ENCODE measurements at places on chromosomes 4 and X.

DNA sequence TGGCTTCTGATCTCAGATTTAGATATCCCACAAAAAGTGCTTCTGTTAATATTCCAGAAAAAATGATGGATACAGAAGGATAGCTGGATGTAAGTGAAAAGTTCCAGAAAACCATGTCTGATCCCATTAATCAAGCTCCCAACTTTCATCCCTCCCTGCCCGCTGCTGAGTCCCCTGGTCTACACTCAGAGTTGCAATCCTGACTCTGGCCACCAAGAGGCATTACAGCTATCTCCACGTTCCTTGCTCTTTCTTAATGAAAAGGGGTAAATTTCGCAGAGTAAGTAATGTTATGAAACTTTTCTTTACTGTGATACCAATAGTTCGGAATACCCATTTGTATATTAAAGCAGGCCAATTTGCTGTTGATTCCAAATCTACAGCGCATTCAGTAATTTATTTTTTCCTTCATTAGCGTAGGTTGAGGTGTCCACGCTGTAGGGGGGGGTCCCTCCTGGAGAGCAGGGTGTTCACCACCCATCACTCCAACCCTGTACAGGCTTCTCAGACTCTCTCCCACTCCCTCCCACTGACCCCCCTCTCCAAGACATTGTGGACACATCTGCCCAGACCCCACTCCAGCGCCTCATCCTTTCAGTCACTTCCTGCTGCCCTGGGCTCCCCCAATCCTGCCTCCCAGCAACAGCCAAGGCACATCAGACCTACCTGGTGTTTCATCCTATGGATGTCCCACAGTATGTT, 55.1 kb downstream of the RAB40A start:
- DNase-seq = no peak

DNA sequence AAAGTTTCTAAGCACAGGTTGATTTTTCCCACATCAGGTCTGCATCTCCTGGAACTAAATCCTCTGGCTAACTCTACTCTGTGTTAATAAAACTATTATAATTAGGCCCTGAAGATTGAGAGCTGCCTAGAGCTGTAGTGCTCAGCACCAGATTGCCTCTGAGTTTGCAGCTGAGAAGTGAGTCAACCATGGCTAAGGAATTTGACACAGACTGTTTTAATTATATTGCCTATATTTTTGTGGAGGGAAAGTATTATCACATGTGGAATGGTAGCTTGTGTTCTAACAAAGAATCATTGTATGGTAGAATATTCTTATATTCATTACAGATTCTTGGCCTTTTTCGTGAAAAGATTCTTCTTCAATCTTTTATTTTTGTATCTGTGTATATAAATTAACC, 1907.6 kb upstream of the TENM3 start:
- no peak for DNase-seq

DNA sequence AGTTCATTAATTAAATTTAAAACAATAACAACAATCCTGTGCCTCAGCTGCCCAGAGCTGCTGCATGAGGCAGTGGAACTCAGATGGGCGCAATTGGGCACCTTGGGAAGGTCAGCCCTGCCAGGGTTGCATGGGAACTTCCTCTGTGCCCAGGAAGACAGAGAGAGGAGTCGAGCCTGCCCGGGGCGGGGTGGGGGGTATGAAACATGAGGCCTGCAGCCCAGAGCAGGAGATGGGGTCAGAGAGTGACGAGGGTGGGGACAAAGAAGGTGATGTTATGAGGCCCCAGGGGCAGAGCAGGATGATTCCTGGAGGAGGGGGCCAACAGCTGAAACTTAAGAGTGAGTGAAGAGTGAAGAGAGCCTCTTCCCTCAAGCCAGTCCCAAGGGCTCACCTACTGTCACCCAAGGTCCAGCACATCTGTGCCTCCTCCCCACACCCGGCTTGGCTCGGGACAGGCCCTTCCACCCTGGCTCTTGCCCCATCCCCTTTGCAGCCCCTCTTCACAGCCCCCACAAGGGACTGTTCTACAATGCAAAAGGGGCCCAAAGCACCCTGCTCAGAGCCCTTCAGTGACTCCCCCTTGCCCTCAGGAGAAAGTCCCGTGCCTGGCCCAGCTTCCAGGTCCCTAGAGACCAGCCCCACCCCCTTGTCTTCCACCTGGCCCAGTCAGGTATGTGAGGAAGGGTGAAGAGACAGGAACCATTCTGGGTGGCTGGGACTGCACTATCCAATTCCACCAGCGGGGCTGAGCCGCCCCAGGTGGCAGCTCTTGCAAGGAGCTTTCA, 31.4 kb downstream of the HMX1 start:
- no peak for DNase-seq

DNA sequence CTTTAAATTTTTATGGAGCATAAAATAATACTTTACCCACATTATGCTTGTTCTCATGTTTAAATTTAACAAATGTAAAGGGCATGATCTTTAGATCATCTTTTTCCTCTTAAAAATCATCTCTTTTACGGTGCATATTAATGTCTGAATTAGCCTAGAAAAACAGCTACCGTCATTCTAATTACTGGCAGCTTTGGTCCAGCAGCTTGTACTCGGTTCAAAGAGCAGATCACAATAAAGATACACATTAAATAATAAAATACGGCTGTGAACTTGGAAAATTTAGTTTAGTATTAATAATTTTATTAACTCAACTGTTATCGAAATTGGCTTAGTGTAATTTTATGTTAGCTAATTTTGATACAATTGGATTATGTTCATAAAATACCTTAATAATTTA, 19.1 kb downstream of the CCSER1 start:
- no peak for DNase-seq

DNA sequence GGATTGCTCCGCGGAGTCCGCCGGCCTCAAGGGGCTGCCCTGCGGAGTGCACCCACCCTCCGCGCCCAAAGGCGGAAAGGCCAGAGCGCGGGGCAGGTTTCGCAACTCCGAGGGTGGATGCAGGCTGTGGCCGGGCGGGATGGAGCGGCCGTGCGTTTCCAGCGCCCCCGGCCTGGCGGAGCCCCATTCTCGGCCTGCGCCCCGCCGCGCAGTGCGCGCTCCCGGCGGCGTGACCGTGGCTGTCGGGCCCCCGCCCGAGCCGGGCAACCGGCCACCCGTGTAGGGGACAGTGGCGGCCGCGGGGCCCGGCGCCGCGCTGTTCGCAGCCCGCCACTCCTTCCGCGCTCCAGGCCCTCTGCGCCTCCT, 331 bp downstream of the SETD7 start:
- no peak for DNase-seq

DNA sequence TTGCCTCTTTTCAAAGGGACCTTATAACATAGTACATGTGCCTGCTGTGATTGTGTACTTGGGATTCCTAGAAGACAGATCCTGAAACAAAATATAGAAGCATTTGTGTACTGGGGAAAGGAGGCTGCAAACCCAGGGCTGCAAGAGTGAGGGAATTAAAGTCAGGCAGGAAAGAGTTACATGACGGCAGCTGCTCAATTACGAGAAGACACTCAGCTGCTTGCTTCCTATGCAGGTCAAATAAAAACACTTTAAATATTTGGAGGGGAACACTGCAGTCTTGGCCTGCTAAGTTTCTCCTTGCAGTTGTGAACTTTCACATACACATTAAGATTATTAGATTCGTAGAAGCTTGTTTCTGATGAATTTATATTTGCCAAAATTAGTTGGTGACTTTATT, 191.9 kb upstream of the CXCL13 start:
- no peak for DNase-seq

GRCh38 chr4:37793562-37793961, 32.9 kb upstream of the PGM2 start:
- no peak for DNase-seq

DNA sequence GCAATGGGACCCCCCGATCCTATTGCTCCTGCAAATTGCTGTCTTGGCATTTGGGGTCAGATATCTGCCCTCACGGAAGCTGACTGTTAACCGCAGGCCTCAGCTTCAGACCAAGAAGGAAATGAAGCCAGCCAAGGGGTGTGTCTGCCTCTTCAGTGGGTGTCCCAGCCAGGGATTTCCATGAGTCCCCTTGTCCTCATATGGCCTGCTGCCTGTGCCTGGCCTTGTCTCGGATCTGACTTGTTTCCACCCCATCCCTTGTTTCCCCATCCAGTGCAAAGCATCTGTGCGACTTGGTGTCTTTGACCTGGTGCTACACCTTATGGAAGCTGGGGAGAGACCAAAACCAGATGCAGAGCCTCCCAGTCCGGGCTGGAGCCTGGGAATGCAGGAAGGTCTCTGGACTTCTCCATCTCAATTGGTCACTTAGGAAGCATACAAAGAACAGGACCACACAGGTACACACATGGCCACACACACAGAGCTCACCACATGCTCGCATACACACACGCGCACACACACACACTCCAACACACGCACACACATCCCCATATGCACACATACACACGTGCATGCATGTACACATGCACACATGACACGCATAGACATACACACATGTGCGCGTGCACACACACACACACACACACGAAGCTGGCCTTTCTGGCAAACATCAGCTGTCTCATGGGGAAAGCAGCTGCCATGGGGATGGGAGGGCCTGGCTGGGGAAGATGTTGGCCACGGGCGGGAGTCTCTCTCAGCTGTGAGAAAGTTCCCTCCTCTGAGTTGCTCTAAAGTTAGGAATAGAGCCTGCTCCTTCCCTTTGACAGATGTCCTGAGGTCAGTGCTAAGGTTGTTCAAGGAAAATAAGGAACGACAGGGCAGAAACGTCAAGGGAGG, 65.5 kb downstream of the CRMP1 start:
- no peak for DNase-seq

DNA sequence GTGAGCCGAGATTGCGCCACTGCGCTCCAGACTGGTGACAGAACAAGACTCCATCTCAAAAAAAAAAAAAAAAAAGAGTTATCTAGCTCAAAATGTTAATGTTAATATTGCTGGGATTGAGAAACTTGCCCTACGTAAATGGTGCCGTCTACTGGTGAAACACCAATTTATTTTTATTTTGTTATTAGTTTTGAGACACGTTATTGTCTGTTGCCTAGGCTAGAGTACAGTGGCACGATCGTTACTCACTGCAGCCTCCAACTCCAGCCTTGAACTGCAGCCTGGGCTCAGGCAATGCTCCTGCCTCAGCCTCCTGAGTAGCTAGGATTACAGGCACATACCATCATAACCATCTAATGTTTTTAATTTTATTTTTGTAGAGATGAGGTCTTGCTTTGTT, 262.8 kb downstream of the BMPR1B start:
- no peak for DNase-seq

GRCh38 chr4:93835929-93836328, 7.4 kb downstream of the ATOH1 start:
- no peak for DNase-seq

GRCh38 chrX:15790769-15791290, 546 bp downstream of the ZRSR2 start:
- DNase-seq = no peak

GRCh38 chr4:40719008-40719623, 30.6 kb upstream of the NSUN7 start:
- no peak for DNase-seq

- no peak for DNase-seq
These were observed 61.2 kb upstream of the DAPP1 start for GRCh38 chr4:99755223-99755944.

DNA sequence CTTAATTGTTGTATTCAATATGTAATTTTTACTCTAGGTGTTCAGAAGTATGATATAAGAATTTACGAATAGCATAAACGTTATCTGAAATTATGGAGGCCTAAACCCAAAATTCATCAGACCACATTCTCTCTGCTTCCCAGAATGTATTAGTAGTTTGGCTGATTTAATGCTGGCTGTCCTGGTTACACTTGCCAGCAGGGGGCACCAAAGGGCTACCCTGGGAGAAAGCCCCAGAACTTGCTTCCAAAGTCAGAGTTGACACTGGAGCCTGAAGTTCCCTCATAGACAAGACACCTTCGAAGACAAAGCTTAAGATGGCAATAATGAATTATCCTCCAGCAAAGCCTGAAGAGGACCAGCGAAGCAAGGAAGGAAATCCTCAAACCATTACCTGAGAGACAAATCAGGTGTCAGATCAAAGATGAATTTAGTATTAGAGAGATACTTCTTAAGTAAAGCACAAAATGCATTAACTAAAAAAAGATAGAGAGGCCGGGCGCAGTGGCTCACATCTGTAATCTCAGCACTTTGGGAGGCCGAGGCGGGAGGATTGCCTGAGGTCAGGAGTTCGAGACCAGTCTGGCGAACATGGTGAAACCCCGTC, 11.3 kb upstream of the ANOS1 start:
- no peak for DNase-seq

- DNase-seq = no peak
These were observed 1001.9 kb downstream of the PDHA2 start for GRCh38 chr4:96841801-96842200.

DNA sequence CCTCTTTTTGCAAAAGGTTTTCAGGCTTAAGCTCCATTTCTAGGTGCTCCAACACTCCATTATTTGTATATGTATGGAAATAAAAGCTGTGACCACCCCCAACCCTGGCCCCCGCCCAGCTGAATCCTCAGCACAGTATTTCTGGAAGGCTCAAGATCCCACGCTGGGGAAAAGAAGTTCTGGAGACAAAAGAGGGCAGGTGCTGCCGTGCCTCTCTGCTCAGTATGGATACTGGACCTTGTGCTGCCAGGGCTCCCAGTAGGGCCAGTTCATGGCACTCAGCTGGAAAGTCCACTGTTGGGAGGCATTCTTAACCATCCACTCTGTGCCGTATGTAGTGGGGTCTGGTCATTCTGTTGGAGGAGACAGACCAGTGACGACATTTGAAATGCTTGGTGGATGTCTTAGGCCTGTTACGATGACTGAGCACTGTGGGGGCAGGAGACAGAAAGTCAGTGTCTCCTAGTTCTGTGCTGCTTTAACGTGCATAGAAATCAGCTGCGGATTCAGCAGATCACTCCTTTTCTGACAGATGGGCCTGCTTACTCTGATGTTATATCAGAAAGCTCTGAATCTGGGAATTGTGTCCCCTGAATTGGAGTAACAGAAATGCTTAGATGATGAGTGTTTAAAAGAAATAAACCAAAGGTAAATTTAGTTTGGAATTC, 48.4 kb upstream of the MSANTD1 start:
- DNase-seq = no peak

- no peak for DNase-seq
These were observed 28.2 kb upstream of the CHRNA9 start for GRCh38 chr4:40306976-40307375.
